ENCODE measurements at places on chromosomes 5 and 9. TPM values are rescaled to one million over a fixed set of nuclear protein-coding genes. Genes with fewer than 3 reads are reported as not detected.
A peak's percentile ranks its signal among the peaks of the same experiment; 100 is the strongest.

DNA sequence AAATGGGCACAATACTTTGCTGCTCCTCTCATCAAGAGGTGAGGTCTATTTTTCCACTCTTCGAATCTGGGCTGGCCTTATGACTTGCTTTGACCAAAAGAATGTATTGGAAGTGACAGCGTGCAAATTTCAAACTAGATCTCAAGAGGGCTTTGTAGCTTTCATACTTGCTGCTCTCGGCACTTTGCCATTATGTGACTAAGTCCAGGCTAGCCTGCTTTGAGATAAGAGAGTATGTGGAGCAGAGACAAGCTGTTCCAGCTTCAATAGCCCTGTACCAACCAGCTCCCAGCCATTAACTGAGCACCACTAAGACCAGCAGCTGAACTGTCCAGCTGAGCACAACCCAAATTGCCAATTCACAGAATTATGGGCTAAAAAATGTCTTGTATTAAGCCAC, 124.6 kb downstream of the ACER2 start:
- no peak for DNase-seq

GRCh38 chr5:39164529-39165402, 54.6 kb downstream of the FYB1 start:
- DNase-seq: no peak

DNA sequence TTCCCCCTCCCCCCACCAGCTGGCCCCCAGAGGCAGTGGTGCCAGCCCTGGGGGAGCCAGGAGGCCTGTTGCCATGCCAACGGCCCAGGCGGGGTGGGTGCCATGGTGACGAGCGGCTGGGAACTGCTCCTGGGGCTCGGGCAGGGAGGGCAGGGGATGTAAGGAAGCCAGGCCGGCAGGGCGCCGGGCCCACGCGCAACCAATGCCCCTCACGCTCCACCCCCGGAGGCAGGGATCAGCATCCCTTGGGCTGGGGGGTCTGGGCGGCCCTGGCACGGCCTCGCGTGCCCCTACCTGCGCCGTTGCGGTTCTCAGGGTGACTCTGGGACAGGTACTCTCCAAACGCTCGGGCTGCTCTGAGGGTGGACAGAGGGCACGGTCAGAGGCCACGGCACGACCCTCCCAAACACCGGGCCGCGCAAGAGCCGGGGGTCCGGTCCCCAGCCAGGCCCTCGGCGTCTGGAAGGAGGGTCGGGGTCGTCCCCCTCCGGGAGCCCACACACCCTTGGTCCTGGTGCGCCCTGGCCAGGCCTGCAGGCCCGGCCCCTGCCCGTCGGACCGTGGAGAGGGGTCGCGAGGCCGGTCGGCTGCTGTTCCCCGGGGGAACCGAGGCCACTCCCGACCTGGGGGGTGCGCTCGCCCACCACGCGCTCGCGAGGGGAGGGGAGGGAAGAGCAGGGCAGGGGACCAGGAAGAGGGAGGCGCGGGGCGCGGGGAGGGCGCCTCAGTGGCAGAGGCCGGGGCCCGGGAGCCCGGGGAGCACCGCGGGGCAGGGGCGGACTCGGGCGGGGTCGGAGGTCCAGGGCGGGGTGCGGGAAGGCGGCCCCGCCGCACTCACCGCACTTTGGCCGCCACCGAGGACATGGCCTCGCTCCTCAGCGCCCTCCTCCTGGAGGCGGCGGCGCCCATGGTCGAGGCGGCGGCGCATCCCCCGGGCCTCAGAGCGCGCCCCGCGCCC, 661 bp downstream of the NSMF start:
- DNase-seq: peak; percentile 83

DNA sequence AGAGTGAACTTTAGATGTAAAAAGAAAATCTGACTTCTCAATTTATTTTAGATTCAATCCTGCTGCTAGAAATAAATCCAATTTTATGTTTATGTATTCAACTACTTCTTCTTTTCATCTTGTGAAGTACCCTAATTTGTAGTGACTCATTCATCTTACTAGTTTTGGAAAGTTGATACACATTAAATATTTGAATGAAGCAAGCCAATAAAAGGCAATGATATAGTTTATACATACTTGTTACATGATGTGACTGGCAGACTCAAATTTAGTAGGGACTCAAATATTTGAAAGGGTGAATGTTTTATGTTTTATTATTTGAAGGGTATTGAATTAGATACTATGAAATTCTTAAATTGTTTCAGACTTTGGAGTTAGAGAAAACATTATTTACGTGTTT, 34.7 kb downstream of the CSNK1G3 start:
- DNase-seq: no peak

GRCh38 chr9:546797-547223, 294.7 kb upstream of the DMRT1 start:
- no peak for DNase-seq

GRCh38 chr9:133835262-133835901, 97.2 kb upstream of the SARDH start:
- DNase-seq: no peak

The MARVELD2 gene
- total RNA-seq: 0.56 TPM

The TMEM250 gene
- total RNA-seq: 29.1 TPM
